Sigmoid colon (tissue), 7 donors: ENCODE measurements at places on chromosomes 3 and 15. TPM values are rescaled to one million over a fixed set of nuclear protein-coding genes. Genes with fewer than 3 reads are reported as not detected.

- H3K27ac ChIP-seq, result no peak overlapping the region
- no peak overlapping the region for H3K4me3 ChIP-seq
- no peaks in the 10 kb centered on the region for H3K36me3 ChIP-seq
- no peaks in the 10 kb centered on the region for H3K4me1 ChIP-seq
- DNase-seq, result no peak
Observed at GRCh38 chr3:27078246-27078913, 290.8 kb downstream of the NEK10 start.

GRCh38 chr15:79339588-79340314 is 28.8 kb downstream of the TMED3 start:
- no peaks in the 10 kb centered on the region for H3K27me3 ChIP-seq
- H3K27ac ChIP-seq, result no peak overlapping the region
- H3K36me3 ChIP-seq, result no peaks in the 10 kb centered on the region
- H3K4me1 ChIP-seq, result no peaks in the 10 kb centered on the region
- H3K4me3 ChIP-seq, result no peak overlapping the region

DNA sequence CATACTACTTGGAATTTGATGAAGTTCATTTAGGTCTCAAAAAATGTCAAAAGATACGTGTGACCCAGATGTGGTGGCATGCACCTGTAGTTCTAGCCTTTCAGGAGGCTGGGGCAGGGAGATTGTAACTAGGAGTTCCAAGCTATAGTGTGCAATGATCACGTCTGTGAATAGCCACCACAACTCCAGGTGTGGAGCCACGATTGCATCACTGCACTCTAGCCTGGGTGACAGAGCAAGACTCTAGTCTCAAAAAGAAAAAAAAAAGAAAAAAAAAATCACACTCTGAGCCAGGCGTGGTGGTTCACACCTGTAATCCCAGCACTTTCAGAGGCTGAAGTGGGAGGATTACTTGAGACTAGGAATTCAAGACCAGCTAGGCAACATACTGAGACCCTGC is 14.2 kb downstream of the MAP4 start:
- H3K4me1 ChIP-seq, result peaks cover 37% of the 10 kb centered on the region
- DNase-seq, result no peak
- H3K36me3 ChIP-seq, result no peaks in the 10 kb centered on the region
- H3K4me3 ChIP-seq, result no peak overlapping the region
- no peaks in the 10 kb centered on the region for H3K27me3 ChIP-seq

GRCh38 chr3:164380156-164380555 is 698.1 kb downstream of the SI start:
- DNase-seq, result no peak
- no peaks in the 10 kb centered on the region for H3K4me1 ChIP-seq
- H3K4me3 ChIP-seq, result no peak overlapping the region
- H3K27me3 ChIP-seq, result no peaks in the 10 kb centered on the region
- H3K27ac ChIP-seq, result no peak overlapping the region

- H3K27ac ChIP-seq, result peak overlapping the region; percentile 50
- no peak overlapping the region for H3K4me3 ChIP-seq
- H3K27me3 ChIP-seq, result no peaks in the 10 kb centered on the region
Observed at GRCh38 chr3:48024401-48024800, 8.2 kb upstream of the MAP4 start.

GOLGA8S gene
- not detected for total RNA-seq
